ENCODE measurements at places on chromosomes 7 and 10.

DNA sequence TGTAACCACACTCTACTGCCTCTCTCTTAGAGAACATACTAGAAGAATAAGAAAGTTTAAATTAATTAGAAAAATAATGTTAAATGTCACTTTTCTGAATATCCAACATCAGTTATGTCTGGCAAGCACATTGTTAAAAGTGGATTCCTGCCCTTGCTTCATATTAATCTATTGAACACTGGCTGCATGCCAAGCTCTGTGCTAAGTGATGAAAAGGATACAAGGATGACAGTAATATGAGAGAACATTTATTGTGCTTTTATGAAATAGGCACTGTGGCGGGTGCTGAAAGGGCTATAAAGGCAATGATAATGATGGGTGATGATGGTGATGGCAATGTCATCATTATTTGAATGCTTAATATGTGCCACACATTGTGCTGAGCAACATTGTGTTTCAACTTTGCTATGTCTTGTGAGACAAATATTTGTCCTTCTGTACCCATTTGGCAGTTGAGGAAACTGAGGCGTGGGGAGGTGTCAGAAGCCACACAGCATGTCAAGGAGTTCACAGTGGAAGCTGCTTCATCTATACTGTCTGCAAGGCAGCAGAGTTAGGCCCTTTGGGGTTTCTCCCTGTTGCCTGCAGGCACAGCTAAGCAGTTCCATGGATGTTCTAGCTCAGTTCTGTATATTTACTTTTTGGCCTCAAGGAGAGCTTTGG lies 64.2 kb upstream of the RAPGEF5 start:
- no peak for DNase-seq

GRCh38 chr7:24504040-24504439 lies 69.2 kb upstream of the PALS2 start:
- DNase-seq: no peak

- DNase-seq: no peak
Measured at GRCh38 chr7:106015381-106016218, 52.5 kb downstream of the CDHR3 start.

DNA sequence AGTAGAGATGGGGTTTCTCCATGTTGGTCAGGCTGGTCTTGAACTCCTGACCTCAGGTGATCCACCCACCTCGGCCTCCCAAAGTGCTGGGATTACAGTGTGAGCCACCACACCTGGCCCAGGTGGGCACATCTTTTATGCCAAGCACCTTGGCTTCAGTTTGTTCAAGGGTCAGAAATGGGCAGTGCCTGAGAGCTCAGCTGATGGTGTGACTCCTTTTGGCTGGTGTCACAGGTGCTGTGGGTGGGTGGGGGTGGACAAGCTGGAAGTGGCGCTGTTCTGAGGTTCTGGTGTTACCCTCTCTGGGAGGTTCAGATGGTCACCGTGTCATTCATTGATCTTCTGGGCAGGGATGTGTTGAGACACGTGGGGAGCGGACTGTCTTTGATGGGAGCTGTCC lies 11.5 kb downstream of the ADCY1 start:
- no peak for DNase-seq

DNA sequence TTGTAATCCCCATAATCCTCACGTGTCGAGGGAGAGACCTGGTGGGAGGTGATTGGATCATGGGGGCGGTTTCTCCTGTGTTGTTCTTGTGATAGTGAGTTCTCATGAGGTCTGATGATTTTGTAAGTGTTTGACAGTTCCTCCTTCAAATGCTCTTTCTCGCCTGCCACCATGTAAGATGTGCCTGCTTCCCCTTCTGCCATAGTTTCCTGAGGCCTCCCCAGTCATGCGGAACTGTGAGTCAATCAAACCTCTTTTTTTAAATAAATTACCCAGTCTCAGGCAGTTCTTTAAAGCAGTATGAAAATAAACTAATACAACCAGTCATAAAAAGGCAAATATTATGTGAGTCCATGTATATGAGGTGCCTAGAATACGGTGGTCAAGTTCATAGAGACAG lies 87.5 kb downstream of the FRMD4A start:
- DNase-seq: no peak

DNA sequence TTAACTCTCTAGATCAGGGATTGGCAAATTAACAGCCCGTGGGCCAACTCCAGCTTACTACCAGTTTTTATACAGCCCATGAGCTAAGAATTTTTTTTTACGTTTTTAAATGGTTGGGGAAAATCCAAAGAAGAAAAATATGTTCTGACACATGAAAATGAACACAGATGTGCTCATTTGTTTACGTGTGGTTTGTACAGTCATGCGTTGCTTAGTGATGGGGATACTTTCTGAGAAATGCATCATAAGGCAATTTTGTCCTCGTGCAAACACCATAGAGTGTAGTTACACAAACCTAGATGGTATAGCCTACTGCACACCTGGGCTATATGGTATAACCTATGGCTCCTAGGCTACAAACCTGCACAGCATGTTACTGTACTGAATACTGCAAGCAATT lies 8.3 kb upstream of the SMKR1 start:
- DNase-seq: no peak

DNA sequence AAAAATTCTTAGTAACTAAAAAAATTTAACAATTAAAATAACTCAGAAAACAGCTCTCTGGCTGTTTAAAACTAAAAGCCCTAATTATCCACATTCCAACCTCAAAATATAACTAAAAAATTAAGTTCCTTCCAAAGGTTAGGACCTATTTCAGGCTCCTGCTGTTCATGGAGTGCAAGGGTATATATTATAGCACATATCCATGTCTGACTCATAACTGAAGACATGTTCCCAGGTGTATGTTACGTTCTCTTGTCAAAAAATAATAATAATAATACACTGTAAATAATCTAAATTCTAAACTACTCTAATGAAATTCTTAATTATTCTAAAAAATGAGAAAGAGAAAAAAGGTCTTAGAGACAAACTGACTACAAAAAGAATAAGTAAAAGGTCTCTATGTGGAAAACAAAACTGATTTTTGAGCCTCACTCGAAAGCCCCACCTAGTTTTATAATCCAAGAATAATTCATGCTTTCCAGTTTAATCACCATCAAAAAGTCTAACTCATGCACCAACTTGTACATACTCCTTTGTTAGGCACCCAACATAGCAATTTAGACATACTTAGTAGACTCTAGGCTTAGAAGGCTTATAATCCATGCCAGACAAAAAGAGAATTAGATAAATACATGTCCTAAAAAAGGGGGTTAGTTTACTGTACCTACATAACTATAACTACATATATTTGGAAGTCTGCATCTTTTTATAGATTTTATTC lies 171.4 kb downstream of the KMT2E start:
- DNase-seq: no peak

GRCh38 chr7:151468217-151469018 lies 28.5 kb upstream of the CRYGN start:
- DNase-seq: no peak

DNA sequence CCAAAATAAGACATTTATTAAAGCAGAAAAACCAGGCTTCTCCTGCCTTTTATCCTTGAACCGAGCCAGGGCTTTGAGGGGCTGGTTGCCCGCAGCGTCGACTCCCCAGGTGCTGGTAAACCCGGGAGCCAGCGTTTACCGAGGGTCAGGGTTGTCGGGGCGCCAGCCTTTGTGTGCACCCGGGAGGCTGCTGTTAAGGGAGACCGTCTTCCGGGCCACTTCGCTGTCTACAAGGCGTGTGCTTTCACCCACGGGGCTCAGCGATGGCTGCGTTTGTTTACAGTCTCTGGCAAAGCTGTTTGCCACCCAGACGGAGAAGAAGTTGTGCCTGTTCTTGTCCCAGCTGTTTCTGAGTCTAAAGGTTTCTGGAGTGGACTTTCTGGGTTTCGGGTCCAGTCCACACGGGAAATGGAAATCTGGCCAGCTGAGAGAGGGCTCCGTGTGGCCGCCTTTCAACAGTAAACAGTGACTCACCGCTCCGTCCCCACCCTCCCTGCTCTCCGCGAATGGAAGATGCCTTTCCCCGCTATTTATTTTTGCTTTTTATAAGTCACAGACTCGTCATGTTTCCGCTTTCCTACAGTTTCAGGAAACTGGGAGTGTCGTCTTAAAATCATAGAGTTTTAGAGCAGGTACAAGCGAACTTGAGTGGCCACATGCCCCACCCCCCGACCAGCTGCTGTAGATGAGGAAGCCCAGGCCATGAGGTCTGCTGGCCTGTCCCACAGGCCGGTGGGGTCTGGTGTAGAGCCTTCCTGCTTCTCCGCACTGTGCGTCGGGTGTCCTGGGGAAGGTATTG lies 2.2 kb downstream of the MAFK start:
- DNase-seq: peak; percentile 58

DNA sequence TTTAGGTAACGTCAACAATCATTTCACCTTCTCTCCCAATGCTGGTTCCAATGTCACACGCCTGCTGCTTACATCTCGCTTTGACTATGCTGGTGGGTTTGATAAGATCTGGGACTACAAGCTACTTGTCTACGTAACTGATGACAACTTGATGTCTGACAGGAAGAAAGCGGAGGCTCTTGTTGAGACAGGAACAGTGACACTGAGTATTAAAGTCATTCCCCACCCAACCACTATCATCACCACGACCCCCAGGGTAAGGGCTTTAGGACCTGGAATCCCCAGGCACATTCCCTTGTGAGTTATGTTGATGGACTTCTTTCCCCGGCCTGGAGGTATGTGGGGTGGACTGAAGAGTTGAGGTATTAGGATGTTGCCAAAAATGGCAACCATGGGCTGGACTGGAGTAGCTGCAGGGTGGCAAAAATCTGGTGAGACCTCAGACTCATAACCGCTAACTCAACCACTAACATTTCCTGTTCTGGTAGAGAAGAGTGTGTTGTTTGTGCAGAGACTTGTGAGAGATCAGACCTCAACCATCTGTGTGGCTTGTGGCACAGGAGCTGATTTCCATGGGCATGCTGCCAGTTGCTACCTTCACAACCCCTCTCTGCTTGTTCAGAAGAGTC lies 59.2 kb downstream of the CDHR3 start:
- DNase-seq: no peak

DNA sequence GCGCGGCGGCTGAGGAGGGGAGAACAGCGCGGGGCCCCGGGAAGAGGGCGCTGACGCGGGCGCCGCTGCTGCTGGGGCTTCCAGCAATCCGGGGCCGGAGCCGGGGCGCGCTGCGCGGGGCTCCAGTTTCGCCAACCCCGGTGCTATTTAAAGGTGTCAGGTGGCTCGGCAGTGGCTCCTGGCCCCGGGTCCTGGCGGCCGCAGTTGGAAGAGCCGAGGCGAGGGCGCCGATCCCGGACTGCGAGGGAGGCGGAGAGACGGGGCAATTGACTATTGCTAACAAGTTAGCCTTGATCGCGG lies 347 bp downstream of the LBX1 start:
- DNase-seq: no peak

DNA sequence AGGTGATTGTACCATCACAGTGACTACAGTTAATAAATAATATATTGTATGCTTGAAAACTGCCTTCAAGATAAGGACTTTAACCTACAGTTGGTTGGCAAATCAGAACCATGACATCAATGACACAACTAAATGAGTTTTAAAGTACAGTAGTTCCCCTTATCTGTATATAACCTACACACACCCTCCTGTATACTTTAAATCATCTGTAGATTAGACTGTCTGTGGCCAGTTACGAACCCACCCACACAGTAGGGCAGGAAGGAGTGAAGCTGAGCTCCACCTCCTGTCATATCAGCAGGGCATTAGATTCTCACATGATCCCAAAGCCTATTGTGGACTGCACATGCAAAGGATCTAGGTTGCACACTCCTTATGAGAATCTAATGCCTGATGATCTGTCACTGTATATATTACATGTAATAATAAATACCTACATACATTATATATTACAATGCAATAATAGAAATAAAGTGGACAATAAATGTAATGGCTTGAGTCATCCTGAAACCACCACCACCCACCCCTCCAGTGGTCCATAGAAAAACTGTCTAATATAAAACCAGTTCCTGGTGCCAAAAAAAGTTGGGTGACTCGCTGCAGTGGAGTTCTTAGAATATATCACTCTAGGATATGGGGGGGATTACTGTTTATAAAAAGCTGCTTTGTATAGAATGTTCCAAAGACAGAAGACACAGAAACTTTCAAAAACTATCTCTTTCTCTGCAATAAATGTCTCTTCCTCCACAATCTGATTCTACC lies 5.6 kb downstream of the TPK1 start:
- DNase-seq: no peak

DNA sequence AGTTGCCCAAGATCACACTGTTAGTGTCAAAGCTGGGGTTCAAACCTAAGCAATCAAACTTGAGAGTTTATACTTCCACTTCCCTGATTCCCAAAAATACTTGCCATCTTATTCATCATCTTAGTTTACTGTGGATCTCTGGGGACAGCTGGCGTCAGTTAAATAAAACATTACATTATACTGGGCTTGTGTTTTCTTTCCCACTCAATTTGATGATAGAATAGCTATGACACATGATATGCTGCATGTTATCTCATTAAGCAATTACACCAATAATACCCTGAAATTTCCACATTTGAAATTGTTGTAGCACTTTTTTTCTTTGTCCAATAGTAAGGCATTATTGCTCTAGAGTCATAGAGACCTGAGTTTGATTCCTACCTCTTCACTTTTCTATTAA lies 62.9 kb upstream of the MXI1 start:
- no peak for DNase-seq

DNA sequence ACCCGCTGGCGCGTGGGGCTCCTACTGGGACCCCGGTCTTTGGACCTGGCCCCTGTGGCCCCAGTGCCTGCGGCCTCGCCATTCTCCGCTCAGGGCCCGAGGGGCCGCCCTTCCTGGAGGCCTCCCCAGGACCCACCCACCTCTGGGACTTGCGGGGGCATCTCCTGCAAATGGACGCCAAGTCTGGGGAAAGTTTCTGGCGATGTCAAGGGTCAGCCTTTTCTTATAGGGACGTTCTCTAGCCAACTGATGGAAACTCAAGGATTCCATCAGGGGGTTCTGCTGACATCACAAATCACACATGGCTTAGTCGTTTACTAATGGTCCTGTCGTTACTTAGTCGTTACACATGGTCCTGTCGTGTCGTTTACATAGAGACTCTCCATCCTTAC lies 57.7 kb upstream of the RHOBTB1 start:
- DNase-seq: no peak

GRCh38 chr10:72906446-72906845 lies 12.9 kb downstream of the OIT3 start:
- DNase-seq: no peak

DNA sequence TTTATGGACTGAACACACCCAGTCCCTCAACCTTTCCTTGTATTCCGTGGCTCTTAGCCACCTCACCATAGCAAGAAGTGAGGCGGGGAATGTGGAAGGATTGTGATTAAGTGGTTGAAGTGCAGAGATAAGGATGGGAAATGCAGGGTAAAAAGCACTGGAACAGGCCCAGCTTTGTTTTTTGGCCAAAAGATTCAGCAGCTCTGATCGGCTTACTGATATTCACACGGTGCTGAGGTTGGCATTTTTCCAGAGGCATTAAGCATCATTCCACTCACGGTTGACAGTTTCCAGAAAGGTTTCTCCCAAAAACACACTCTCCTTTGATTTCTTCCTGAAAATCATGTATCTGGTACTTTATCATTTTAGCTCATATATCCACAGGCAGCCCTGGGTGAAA lies 544.2 kb downstream of the CNTNAP2 start:
- DNase-seq: no peak

GRCh38 chr10:100811752-100812750 lies 66.7 kb downstream of the PAX2 start:
- DNase-seq: no peak

- no peak for DNase-seq
Measured at GRCh38 chr7:55827577-55827976, 35.0 kb downstream of the SEPTIN14 start.

- no peak for DNase-seq
Measured at GRCh38 chr7:8436965-8437364, 3.6 kb downstream of the NXPH1 start.

Data from T1000 (cell line).